ENCODE measurements at places on chromosomes 1 and 21.

DNA sequence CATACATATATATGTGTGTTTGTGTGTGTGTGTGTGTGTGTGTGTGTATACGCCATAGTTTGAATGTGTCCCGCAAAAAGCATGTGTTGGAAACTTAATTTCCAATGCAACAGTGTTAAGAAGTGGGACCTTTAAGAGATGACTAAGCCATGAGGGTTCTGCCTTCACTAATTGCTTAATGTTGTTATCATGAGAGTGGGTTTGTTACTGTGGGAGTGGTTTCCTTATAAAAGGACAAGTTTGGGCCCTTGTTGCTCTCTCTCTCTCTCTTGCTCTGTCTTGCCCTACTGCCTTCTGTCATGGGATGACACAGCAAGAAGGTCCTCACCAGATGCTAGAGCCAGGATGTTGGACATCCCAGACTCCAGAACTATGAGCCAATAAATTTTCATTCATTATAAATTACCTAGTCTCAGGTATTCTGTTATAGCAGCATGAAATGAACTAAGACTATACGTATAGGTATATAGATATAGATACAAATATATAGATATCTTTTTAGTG lies 103.8 kb upstream of the ZC3H11B start:
- DNase-seq = no peak

GRCh38 chr1:106439475-106439874 lies 617.0 kb upstream of the PRMT6 start:
- DNase-seq = no peak

- DNase-seq = no peak
These were observed 19.9 kb downstream of the MYOM3 start for GRCh38 chr1:24091971-24092482.

- DNase-seq = no peak
These were observed 71.8 kb downstream of the DISP3 start for GRCh38 chr1:11550664-11551283.

GRCh38 chr1:235495551-235495950 lies 8.7 kb downstream of the B3GALNT2 start:
- DNase-seq = no peak

DNA sequence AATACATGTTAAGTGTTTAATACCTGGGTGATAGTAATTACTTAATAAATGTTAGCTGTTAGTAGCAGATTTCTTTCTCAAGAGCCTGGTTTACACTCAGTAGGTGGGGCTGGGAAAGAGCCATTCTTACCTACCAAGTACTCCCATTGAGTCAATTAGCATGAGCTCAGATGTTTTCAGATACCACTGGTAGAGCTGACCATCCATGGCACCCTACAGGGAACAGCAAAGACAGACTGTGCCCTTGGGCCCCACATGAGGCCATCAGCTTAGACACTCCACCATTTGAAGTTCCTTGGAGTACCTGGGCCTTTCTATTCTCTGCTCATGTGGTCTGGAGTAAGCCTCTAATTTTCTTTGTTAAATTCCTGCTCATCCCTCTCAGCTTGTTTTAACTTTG lies 179.3 kb downstream of the CACNA1E start:
- DNase-seq = no peak

DNA sequence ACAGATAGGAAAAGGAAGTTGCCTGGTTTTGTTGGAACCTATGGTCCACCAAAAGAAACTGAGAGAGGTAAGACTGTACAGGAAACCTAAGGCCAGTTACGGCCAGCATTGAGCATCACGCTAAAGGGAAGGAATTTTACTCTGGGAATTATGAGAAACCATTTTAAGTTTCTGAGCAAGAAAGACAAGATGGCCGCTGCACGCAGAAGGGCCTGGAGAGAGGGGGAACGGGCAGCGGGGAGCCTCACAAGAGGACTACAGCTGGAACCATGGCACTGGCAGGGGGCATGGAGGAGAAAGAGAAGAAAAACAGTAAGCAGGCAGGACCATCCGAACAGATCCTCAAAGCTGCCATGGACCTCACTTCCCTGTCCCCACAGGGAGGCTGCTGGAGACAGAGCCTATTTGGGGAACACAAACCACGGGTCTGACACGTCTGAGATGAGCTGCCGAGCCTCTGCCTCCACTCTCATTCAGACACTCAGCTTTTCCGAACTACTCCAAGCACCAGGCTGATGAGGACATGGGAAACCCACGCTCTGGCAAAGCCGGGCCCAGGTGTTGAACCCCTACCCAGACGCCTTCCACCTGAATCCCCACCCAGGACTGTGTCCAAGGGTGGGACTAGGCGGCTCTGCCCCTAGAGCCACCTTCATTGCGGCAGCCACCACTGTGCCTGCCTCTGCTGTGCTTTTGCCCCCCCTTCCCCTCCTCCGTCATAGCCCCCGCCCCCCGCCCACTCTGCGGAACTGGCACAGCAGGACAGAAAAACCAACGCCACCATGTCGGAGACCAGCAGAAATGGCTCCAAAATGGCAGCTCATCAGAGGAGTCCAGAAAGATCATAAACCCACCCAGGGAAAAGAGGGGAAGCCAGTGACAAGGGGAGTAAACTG lies 69.0 kb downstream of the CD46 start:
- no peak for DNase-seq

DNA sequence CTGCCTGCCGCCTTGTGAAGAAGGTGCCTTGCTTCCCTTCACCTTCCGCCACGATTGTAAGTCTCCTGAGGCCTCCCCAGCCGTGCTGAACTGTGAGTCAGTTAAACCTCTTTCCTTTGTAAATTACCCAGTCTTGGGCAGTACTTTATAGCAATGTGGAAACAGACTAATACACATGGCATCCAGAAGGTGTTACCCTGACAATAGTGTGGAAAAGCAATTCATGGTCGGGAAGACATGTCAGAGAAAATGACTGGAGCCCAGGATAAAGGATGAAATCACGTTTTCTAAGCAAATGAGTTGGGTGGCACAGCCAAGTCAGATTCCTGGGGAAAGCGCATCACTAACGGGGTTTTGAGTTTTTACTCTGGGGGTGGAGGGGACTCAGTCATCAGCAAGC lies 76.4 kb downstream of the HLCS start:
- DNase-seq = no peak

- DNase-seq = no peak
These were observed 16.1 kb upstream of the CCDC27 start for GRCh38 chr1:3736131-3736561.

DNA sequence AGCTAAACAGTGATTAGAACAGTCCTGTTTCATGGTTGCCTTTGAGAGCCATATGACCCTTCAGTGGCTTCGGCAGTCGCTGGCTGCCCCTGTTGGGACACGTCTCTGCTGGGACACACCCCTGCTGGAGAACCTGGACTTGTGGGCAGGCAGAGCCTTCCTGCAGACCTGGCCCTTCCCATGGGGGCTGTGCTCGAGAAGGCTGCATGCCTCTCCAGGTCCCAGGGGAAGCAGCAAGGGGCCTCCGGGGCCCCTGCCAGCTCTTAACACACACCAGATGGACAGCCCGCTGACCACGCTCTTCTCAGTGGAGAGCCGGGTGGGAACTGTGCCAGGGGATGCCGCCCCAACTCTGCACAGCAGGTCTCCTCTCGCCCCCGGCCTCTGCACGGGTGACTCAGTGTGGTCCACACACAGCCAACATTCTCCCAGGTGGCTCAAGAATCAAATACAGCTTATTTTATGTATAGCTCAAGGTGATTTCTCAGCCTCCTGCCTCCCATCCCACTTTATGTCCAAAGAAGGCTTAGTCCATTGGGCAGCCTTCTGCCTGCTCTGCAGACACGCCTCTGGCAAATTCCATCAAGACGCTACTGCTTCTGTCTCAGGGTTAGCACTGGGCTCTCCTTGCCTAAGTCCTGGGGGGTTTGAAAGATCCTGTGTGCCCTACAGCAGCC lies 450.8 kb downstream of the KIF26B start:
- DNase-seq = peak; percentile 80
